Osteocyte (in vitro differentiated cells): ENCODE measurements at places on chromosomes 5 and 9.

- DNase-seq: peak; percentile 93
- no peaks in the 10 kb centered on the region for H3K36me3 ChIP-seq
- H3K27ac ChIP-seq: no peak overlapping the region
- H3K27me3 ChIP-seq: peaks cover 50% of the 10 kb centered on the region
- no peaks in the 10 kb centered on the region for H3K4me1 ChIP-seq
These were observed 22.6 kb upstream of the RAPGEF1 start for GRCh38 chr9:131762356-131762932.

GRCh38 chr5:52945040-52945439 lies 44.1 kb upstream of the ITGA2 start:
- H3K27me3 ChIP-seq: no peaks in the 10 kb centered on the region
- H3K36me3 ChIP-seq: peaks cover 26% of the 10 kb centered on the region
- no peak overlapping the region for H3K4me3 ChIP-seq
- H3K27ac ChIP-seq: peak overlapping the region; percentile 7
- DNase-seq: no peak

GRCh38 chr9:91071184-91071990 lies 269.8 kb downstream of the SYK start:
- no peak for DNase-seq
- no peaks in the 10 kb centered on the region for H3K36me3 ChIP-seq

DNA sequence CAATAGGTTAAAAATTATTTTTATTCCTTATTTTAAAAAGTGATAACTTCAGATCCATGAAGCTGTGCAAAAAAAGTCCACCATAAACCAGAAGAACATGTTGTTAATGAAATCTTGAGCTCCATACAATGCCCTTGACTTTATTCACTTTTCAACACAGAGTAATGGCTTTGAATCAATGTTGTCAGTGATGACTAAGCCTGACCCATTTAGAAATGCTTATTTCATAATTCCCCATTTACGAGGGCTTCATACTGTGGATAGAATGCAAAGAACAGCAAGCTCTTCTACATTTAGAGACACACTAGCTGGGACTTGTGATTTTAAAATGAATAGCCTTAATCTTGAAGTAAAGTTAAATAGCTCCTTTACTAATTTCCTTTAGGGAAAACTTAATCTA lies 25.7 kb upstream of the IL9 start:
- peaks cover 82% of the 10 kb centered on the region for H3K27me3 ChIP-seq
- H3K4me3 ChIP-seq: no peak overlapping the region
- H3K4me1 ChIP-seq: no peaks in the 10 kb centered on the region
- H3K36me3 ChIP-seq: no peaks in the 10 kb centered on the region
- no peak overlapping the region for H3K27ac ChIP-seq

DNA sequence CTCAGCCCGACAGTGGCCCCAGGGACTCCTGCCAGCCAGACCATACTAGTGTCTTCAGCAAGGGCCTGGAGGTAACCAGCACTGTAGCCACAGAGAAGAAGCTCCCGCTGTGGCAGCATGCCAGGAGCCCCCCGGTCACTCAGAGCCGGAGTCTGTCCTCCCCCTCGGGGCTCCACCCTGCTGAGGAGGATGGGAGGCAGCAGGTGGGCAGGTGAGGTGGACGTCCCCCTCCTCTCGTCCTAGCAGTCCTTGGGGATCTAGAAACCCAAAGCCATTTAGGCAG lies 28.0 kb upstream of the LRRC14B start:
- H3K4me1 ChIP-seq: peaks cover 38% of the 10 kb centered on the region
- no peaks in the 10 kb centered on the region for H3K36me3 ChIP-seq
- no peak for DNase-seq
- no peak overlapping the region for H3K27ac ChIP-seq
- no peaks in the 10 kb centered on the region for H3K27me3 ChIP-seq

- no peaks in the 10 kb centered on the region for H3K27me3 ChIP-seq
- DNase-seq: no peak
- H3K4me3 ChIP-seq: no peak overlapping the region
- peak overlapping the region; percentile 27 for H3K27ac ChIP-seq
These were observed 14.7 kb downstream of the RFK start for GRCh38 chr9:76379494-76379893.

DNA sequence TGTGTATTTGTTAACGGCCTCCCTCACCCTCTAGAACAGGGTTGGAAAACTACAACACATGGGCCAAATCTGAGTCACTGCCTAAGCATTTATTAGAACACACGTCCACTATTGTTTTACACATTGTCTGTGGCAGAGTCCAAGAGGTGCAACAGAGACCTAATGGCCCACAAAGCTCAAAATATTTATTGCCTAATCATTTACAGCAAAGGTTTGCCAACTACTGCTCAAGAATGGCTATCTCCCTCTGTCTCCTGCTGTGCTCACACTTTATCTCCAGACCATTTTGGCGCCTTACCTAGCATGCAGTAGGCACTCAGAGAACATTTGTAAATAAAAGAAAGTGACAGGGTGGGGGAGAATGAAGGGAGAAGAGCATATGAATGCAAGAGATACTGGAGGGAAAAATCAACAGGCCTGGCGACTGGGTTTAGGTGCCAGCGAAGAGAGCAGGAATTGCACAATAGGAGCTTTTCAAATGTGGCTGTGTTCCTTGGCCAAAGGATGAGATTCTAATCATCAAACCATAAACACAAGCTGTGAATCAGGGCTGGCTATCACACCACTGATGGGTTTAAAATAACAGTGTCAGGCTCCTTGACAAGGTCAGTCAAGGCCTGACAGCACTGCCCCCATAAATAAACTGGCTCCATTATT lies 80.3 kb downstream of the EPB41L4A start:
- H3K4me3 ChIP-seq: no peak overlapping the region
- H3K27ac ChIP-seq: no peak overlapping the region
- H3K4me1 ChIP-seq: no peaks in the 10 kb centered on the region
- H3K27me3 ChIP-seq: no peaks in the 10 kb centered on the region
- no peak for DNase-seq

DNA sequence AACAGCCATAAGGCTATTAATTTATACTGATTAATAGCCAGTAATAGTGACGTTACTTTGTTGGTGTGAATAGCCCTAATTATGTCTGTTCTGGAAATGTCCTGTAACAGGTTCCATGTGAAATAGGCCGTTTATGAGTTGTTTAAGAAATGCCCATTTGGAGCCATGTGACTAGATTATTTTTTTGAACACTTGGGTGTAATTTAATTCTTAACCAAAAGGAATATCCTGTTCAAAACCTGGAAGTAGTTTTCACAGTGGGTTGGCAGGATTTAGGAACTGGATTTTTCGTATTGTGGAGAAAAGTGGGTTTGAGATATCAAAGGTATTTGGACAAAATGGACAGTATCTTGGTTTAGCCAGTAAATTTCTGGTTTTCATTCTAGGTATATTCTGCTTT lies 1.3 kb downstream of the TENT2 start:
- DNase-seq: no peak
- peak overlapping the region; percentile 97 for H3K4me3 ChIP-seq
- peak overlapping the region; percentile 45 for H3K27ac ChIP-seq

- H3K27me3 ChIP-seq: no peaks in the 10 kb centered on the region
- no peak overlapping the region for H3K4me3 ChIP-seq
- H3K27ac ChIP-seq: no peak overlapping the region
- peaks cover 35% of the 10 kb centered on the region for H3K36me3 ChIP-seq
- H3K4me1 ChIP-seq: peaks cover 10% of the 10 kb centered on the region
These were observed 33.9 kb downstream of the PSMB7 start for GRCh38 chr9:124381170-124381945.

DNA sequence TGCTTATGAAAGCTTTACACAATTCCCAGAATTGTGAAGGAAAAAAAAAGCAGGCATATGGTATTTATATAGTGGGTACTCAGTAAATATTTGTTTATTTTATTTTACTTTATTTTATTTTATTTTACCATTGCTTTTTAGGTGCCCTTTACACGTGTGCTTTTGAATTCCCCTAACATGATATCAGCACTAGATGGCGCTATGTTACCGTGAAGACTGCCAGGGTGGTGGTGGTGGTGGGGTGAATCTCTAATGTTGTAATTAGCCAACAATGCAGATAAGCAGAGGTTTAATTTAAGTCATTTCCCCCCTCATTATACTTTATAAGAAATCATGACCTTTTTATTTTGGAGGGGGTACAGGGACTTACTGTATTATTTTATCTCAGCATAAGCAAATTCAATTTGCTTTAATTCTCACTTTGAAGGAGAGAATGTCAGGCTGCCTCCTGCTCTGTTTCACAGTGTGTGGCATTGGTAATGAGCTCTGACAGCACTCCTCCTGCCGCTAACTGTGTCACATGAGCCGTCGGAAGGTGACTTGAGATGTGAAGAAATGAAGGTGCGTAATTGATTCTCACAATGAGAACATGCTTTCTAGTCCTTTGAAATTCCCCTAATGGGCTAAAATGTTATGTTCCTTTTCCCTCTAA lies 165.6 kb downstream of the YTHDC2 start:
- no peak overlapping the region for H3K4me3 ChIP-seq
- H3K27ac ChIP-seq: no peak overlapping the region
- peaks cover 12% of the 10 kb centered on the region for H3K27me3 ChIP-seq
- H3K4me1 ChIP-seq: no peaks in the 10 kb centered on the region

- no peak overlapping the region for H3K27ac ChIP-seq
- peaks cover 4% of the 10 kb centered on the region for H3K27me3 ChIP-seq
- H3K4me3 ChIP-seq: no peak overlapping the region
- peaks cover 13% of the 10 kb centered on the region for H3K4me1 ChIP-seq
- H3K36me3 ChIP-seq: no peaks in the 10 kb centered on the region
These were observed 381.6 kb downstream of the EFNA5 start for GRCh38 chr5:107289030-107289714.

GRCh38 chr5:38742821-38743220 lies 103.0 kb upstream of the OSMR start:
- peaks cover 4% of the 10 kb centered on the region for H3K36me3 ChIP-seq
- no peak overlapping the region for H3K27ac ChIP-seq
- peaks cover 5% of the 10 kb centered on the region for H3K27me3 ChIP-seq
- no peak overlapping the region for H3K4me3 ChIP-seq
- DNase-seq: no peak

DNA sequence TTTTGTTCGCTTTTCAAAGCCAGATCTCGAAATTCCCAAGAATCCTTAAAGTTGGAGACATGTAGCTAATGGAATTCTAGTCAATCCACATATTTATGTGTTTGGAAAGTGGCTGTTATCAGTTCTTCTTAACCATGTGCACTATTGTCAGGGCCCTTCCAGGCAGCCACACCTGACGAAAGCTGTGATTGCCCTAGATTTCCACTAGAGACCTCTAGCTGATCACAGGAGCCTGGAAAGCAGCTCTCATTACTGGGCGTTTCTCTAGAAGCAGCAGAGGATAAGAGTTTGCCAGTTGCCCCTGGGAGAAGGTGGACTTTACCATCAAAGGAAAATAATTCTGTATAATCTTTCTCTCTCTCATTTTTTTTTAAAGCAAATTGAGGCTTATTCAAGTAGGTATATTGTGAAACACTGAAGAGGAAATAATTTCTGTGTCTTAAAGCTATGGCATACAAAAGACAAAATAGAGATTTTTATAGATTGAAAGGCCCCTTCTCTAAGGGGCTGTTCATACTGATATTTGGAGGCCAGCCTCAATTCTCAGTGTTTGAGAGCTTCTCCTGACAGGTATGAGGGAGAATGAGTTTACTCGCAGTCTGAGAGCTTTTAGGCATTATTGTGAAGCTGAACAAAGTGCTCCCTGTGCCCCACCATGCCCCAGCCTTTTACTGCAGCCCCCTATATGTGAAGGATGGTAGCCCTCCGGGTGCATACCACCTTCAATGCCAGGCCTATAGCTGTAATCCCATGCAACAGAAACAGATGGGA lies 405.4 kb upstream of the ACTBL2 start:
- DNase-seq: no peak
- no peaks in the 10 kb centered on the region for H3K36me3 ChIP-seq
- H3K4me3 ChIP-seq: no peak overlapping the region
- peak overlapping the region; percentile 13 for H3K27ac ChIP-seq
- H3K27me3 ChIP-seq: no peaks in the 10 kb centered on the region

DNA sequence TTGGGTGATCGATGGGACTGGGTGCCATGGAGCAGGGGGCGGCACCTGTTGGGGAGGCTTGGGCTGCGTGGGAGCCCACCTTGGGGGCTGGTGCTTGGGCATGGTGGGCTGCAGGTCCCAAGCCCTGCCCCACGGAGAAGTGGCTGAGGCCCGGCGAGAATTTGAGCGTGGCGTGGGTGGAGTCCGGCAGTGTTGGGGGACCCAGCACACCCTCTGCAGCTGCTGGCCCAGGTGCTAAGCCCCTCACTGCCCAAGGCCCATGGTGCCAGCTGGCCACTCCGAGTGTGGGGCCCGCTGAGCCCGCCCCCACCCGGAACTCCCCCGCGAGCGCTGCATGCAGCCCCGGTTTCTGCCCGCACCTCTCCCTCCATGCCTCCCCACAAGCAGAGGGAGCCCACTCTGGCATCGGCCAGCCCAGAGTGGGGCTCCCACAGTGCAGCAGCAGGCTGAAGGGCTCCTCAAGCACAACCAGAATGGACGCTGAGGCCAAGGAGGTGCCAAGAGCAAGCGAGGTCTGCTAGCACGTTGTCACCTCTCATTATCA lies 1178.6 kb upstream of the CDH10 start:
- H3K27me3 ChIP-seq: no peaks in the 10 kb centered on the region
- H3K27ac ChIP-seq: no peak overlapping the region
- no peaks in the 10 kb centered on the region for H3K4me1 ChIP-seq
- no peak for DNase-seq
- H3K36me3 ChIP-seq: no peaks in the 10 kb centered on the region
- H3K4me3 ChIP-seq: no peak overlapping the region
